AG04450 (cell line): ENCODE measurements at places on chromosomes 3 and 15.

- DNase-seq: no peak
Observed at GRCh38 chr15:90987561-90988141, 6.7 kb downstream of the PRC1 start.

DNA sequence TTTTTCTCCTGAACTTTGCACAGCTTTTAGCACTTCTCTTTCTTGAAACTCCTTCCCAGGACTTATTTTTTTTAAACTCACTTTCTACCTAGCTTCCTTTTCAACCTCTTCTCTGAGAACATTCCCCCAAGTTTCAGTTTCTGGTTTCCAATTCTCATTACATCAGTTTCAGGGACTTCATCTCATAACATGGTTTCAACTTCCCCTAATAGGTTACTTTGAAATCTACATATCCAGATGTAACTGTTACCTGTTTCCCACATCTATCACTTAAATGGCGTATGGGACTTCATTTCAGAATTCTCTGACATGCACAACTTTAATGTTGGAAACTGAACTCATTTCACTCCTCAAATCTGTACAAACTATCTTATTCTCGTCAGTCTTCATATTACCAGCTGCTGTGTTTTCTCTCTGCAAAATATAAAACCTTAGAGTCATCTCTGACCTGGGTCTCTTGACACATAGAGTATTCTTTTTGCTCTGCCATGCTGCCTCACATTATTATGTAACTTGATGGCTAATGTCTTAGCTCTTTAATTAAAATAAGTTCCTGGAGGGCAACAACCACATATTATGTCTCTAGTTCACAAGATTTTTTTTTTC, 58.4 kb downstream of the NME9 start:
- no peak for DNase-seq

DNA sequence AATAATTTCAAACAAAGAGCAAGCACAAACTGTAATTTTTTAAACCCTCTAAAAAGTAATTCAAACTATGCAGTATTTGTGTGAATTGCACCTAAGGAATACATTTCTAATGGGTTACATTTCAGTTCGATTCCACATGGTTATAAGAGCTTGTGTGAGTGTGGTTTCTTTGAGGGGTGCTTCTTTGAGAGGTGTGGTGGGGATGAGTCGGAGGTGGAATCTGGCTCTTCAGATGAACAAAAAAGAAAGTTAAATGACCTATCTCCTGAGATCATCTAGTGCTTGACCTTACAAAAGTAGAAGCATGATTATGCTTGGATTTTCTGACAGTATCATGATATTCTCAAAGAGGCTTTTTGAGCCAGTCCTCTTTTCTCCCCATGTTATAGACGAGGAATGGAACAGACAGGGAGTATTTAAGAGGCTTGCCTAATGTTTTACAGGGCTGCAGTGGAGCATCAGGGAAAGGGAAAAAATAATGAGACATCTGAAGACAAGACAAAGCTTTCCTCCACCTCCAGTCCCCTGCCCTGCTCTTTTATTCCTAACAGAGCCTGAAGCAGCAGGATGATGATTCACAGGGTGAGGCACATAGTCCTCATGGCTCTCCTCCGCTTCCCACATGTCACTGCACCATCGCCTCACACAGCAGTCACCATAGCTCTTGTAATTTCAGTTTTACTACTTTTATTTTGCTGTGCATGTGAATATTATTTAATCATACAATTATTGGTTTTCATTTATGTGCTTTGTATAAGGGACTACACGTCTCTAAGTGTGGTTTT, 82.0 kb downstream of the LYSMD4 start:
- DNase-seq: no peak

DNA sequence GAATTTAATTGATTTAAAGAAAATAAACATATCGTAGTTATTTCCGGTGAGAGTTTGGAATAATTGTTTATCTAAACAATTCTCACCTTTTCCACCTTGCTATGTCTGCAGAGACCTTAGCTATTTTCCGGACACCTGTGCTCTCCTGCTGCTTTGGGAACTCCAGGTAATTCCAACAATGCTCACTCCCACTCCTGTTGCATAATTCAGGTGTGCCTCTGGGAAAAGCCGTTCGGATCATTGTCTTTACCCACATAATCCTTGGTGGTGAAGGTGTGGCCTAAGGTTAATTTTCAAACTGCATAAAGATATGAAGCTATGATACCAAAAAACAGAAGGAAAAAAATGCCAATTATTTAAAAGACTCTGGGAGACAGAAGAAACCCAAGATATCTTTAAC, 59.4 kb downstream of the LDHAL6B start:
- no peak for DNase-seq

- no peak for DNase-seq
Observed at GRCh38 chr3:49901366-49902339, 2.0 kb downstream of the MST1R start.

GRCh38 chr3:42979044-42979972, at the start of gene GASK1A:
GASK1A (plus strand) TSS chr3:42979311; CDS start chr3:42979643, 332 bp downstream.
- DNase-seq: no peak

- DNase-seq: peak; percentile 49
Observed at GRCh38 chr15:23690450-23690852, 3.3 kb upstream of the NDN start.

GRCh38 chr3:112634786-112635541, 6.0 kb downstream of the CCDC80 start:
- DNase-seq: no peak

- DNase-seq: no peak
Observed at GRCh38 chr3:14286887-14287500, 108.4 kb downstream of the LSM3 start.

GRCh38 chr15:48896869-48897814, 19.2 kb downstream of the EID1 start:
- DNase-seq: peak; percentile 48
